ENCODE measurements at places on chromosomes 12 and 14.
A peak's percentile ranks its signal among the peaks of the same experiment; 100 is the strongest.

GRCh38 chr14:79040790-79041189 lies 870.6 kb downstream of the NRXN3 start:
- DNase-seq = no peak

DNA sequence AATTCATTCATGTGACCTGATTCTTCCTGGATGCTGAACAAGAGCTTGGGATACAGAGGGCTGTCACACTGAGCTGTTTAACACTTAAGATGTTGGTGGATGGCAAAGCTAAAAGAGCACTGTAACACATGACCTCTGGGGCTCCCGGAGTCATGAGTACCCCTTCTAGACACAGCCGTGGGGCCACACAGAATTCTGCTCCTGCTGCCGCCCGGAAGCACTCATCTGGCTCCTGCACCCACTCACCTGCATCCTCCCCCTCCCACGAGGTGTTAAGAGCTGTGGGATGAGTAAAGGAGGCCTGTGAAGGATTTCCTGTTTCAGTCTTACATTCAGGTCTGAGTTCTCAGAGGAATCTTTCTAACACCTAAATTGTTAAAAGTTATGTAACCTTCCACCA lies 78.0 kb upstream of the SSTR1 start:
- no peak for DNase-seq

DNA sequence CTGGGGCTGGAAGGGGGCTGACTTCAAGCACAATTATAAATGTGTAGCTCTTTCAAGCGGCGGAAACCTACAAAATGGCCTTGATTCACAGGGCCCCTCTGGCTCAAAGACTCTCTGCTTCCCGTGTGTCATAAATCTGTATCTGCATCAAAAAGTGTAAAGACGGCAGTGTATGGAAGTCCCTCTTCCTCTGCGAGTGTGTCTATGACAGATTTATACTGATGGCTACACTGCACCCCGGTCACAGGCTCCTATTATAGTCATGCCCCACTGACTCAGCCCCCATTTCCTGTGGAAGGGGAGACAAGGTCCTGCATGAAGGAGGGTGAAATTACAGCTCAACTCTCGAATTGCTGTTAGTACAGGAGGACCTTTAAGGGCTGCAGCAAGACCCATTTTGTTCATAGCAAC lies 68.6 kb downstream of the HMGA2 start:
- DNase-seq = peak; percentile 85

- DNase-seq = no peak
Observed at GRCh38 chr14:101005447-101005846, 101.9 kb upstream of the RTL1 start.

- DNase-seq = no peak
Observed at GRCh38 chr12:15535352-15535781, 213.1 kb downstream of the PTPRO start.

DNA sequence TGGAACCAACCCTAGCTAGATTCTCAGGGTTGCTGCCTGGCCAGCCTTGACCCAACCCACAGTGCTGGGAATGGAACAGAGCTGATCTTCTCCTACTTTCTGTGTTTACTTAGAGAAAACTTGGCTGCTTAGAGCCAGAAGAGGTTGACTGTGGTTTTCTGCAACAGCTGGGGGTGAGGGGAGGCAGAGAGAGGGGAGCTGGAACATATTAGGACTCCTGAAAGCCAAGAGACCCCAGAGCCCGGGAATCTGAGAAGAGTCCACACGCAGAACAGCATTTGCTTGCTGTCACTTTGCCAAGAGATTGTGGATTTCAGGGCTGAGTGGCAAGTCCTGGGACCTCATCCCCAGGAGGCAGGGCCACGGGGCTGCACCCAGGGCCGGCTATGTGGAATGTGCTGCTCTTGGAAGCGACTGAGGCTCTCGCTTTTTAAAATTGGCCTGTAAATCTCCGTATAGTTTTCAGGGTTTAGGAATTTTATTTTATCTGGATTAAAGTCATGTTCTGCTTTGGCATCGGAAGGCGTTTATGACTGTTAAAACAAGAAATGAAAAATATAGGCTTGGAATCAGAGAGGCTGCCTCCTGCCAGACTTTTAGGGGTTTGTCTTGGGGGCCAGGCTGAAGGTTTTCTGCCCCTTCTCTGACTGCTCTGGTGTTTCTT lies 22.3 kb upstream of the MED13L start:
- DNase-seq = no peak

DNA sequence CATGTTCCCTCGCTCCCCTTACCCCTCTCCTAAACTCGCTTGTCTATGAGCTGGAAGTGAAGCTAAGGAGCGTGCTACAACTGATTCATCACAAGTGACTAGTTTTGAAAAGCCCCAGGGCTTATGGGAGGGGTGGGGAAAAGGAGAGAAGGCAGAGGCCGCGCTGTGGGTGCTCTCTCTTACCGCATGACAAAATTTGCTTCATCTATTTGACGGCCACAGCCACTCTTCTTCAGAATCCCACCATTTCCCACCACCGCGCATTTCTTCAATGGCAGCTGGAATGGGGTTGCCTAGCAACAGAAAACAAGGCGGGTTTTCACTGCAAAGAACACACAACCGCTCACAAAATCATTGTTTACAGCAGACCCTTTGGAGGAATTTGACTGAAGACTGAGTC lies 79.4 kb downstream of the ST8SIA1 start:
- DNase-seq = no peak

- peak; percentile 73 for DNase-seq
Observed at GRCh38 chr14:60805841-60806430, 71.4 kb downstream of the MNAT1 start.

- DNase-seq = no peak
Observed at GRCh38 chr14:76426161-76426696, 50.3 kb downstream of the ESRRB start.

- no peak for DNase-seq
Observed at GRCh38 chr14:57297852-57298251, 29.1 kb downstream of the AP5M1 start.

Data from fibroblast of mammary gland (primary cell).